ENCODE measurements at places on chromosomes 2 and 18. TPM values are rescaled to one million over a fixed set of nuclear protein-coding genes. Genes with fewer than 3 reads are reported as not detected.

The DSG1 gene
- total RNA-seq, result not detected

The PLCL1 gene
- 1.1 TPM for total RNA-seq

The DHRS9 gene
- 0.09 TPM for total RNA-seq

The RFTN2 gene
- 10.5 TPM for total RNA-seq

The EHBP1 gene
- 86.7 TPM for total RNA-seq

The ZNF396 gene
- 2.8 TPM for total RNA-seq

The SCG2 gene
- total RNA-seq, result 3.3 TPM

The GATA6 gene
- total RNA-seq, result 28.6 TPM

The FEV gene
- total RNA-seq, result not detected

The CD8B gene
- not detected for total RNA-seq

The ZNF892 gene
- 3.0 TPM for total RNA-seq

The LIMS3 gene
- 5.2 TPM for total RNA-seq

The RIT2 gene
- not detected for total RNA-seq

The TTN gene
- under 0.01 TPM for total RNA-seq

The NEB gene
- 0.18 TPM for total RNA-seq

The CFAP65 gene
- not detected for total RNA-seq

The CYBRD1 gene
- 340 TPM for total RNA-seq

The SLC20A1 gene
- total RNA-seq, result 28.2 TPM

The MFSD2B gene
- total RNA-seq, result 0.28 TPM

The DSG2 gene
- 2.3 TPM for total RNA-seq

The RSAD2 gene
- total RNA-seq, result 0.55 TPM

The LAMA1 gene
- total RNA-seq, result 55.3 TPM

The NRP2 gene
- total RNA-seq, result 155 TPM

The KIAA2012 gene
- under 0.01 TPM for total RNA-seq

The TXNDC2 gene
- under 0.01 TPM for total RNA-seq

The CRYBA2 gene
- total RNA-seq, result not detected

All from smooth muscle cell of bladder (primary cell).